Stimulated activated CD4-positive, alpha-beta T cell treated with anti-CD3 and anti-CD28 coated beads, Interleukin-1b, Interleukin-23, amount 100 ng/mL, for 1 hour (primary cell): ENCODE measurements at places on chromosomes 3 and 15.

DNA sequence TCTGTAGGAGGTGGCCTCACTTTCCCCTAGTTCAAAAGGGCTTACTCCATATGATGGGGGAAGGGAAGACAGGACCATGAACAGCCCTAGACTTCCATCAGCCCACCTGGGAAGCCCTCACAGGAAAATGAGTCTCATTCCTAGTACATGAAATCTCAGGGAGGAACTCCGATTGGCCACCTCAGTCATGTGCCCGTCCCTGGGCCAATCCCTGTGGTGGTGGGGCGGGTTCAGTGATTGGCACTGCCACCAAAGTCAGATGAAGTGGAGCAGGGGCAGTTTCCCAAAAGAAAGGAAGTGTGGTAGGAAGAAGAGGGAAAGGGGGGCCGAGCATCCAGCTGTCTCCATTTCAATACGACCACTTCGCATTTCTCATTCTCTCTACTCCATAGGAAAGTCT, 25.9 kb upstream of the GP9 start:
- no peak for DNase-seq

GRCh38 chr3:178966299-178967176, 105.1 kb downstream of the ZMAT3 start:
- DNase-seq = no peak

GRCh38 chr3:73575519-73575918, 49.2 kb downstream of the PDZRN3 start:
- no peak for DNase-seq

DNA sequence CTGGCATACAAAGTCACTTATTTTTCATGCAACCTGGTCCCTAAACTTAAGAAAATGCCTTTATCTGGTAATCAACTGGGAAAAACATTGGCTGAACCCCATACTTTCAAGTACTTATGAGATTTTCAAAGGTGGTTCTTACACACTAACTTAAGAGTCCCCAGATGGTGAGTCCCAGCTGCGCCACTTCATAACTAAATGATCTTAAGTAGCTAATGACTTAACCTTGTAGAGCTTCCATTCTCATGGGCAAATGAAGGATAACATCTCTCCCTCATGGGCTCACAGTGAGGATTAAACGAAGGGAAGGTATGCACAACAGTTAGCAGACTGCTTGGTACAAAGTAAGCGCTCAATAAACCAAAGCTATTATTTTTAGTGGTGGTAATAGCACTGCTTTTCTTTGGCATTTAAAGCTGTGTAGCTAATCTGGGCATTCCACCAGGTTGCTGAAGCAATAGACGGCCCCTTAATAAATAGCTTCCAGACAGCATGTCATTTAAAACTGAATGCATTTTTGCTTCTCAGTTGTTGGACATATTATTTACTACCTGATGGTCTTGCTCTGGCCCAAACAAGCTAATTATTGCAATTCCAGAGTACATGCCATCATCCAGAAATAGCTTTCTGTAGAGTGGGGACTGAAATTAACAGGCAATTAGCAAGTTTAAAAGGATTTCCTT, 55.4 kb downstream of the LIPC start:
- DNase-seq = no peak

GRCh38 chr3:106617276-106617675, 748.5 kb upstream of the CBLB start:
- DNase-seq = no peak

DNA sequence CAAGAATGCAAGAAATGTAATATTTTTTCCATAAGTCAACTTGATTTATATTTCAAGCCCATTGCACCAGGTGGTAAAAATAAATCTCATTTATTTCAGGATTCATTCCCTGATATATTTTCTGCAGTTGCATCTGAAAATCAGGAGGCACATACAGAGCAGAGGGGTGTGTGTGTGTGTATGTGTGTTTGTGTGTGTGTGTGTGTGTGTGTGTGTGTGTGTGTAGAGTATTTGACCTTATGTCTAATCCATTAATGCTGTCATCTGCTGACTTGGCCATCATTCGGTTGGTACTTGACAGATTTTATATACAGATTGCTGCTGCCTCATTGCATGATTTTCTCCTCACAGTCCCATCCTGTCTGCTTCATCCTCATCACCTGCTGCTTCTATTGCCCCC, 118.5 kb downstream of the SERPINI1 start:
- no peak for DNase-seq

GRCh38 chr3:126100634-126101301, 16.8 kb upstream of the SLC41A3 start:
- DNase-seq = no peak

DNA sequence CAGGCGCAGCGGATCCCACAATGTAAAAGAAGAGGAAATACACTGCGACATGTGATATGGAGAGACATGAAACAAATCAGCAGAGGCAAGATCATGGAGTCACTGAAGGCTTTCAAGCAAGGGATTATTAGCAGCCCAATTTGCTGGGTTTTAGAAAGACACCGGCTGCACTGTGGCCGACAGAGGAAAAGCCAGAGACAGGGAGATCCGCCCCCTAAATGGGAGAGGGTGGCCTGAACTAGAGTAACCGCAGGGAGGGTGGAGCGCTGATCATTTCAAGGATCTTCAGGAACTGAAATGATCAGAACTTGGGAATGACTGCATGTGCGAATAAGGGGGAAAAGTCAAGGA, 612 bp upstream of the C15orf40 start:
- DNase-seq = no peak

GRCh38 chr15:101372960-101373525, 78.0 kb upstream of the SNRPA1 start:
- no peak for DNase-seq

DNA sequence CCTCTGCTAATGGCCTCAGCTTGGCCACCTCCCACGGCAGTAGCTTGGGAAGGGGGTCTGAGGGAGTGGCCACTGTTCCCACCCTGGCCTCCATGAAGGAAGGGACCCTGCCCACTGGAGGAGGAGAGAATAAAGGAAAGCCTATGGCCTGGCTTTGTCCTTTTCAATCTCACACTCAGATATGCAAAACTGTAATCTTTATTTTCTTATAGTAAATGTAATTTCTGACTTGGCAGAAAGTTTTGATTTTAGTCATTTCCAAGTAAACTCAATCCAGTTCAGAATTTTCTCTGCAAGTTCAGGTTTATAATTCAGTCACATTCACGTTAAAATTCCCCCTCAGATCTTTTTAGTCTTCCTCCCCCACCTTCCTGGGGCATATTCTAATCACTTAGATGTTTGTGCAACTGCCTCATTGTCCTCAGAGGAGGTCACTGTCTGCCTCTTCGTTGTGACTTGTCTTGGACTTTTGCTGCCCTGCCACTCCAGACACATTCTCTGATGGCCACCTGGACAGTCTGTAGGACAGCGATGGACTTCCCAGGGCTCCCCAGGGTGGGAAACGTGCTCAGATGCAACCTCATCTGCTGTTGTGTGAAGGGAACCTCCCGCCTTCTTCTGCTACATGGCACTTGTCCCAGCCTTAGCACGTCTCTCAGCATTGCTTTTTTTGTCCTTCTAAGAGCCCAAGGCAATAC, 222.8 kb upstream of the TBL1XR1 start:
- DNase-seq = no peak

- no peak for DNase-seq
Measured at GRCh38 chr3:194301730-194302129, 49.4 kb downstream of the CPN2 start.

- no peak for DNase-seq
Measured at GRCh38 chr15:60721707-60722106, 242.8 kb upstream of the ICE2 start.

- DNase-seq = no peak
Measured at GRCh38 chr3:487614-488013, 291.1 kb downstream of the CHL1 start.

- DNase-seq = no peak
Measured at GRCh38 chr15:98439523-98439942, 208.8 kb upstream of the IGF1R start.

- no peak for DNase-seq
Measured at GRCh38 chr3:143578810-143579435, 269.3 kb downstream of the SLC9A9 start.

GRCh38 chr3:69838696-69839515, 99.6 kb downstream of the MITF start:
- no peak for DNase-seq

- peak; percentile 12 for DNase-seq
Measured at GRCh38 chr15:42056934-42057798, 36.3 kb upstream of the PLA2G4E start.

GRCh38 chr3:185561374-185561943, 9.1 kb upstream of the LIPH start:
- no peak for DNase-seq

DNA sequence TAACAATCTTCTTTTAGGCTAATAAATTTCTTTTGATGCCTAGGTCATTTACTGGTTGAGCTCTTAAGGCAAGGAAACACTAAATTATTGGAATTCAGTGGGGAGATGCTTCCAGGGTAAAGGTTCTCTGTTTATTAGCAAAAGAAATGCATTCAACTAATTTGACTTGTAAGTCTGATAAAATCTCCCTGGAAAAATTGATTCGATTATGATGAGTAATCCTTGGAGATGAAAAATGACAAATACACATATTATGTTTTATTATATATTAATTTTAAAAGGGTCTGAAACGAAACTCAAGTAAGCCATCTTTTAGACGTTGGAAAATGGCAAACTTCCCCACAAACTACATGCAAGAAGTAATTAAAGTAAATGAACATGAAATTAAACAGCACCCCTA, 328.0 kb downstream of the FOXP1 start:
- no peak for DNase-seq

- DNase-seq = no peak
Measured at GRCh38 chr15:82139823-82140268, 94.0 kb upstream of the MEX3B start.

DNA sequence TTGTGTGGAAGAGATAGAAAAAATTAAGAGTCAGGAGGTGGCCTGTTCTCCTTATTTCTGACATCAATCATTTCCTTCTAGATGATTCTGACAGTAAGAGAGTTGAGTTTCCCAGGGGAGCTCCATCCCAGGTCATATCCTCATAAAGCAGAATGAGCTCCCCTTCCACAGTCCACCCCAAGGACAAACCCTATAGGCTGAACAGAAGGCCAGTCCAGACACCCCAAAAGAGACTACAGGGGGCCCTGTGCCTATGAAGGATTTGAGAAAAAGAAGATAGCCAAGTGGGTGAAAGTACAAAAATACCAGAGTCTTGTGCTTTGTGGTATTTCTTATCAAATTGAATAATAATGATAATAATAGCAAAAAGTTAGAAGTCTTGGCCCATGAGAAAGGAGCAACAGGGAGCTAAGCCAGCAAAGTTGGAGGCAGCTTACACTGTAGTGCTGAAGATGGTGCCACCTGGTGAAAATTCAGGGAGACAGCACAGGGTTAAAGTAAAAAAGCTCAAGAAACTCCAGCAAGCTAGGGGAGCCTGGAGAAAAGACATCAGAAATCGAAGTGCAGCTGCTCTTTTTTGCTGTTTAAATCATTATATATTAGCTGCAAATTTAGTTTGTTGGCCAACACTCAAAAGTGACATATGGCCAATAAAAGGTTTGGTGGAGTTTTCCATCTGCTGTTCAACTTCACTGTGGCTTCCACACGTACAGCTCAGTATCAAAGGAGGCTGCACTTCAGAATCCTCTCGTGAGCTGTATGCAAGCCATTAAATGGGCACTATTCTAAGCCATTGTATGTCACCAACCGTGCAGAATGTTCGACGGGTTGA, 35.8 kb upstream of the SLC24A5 start:
- no peak for DNase-seq

DNA sequence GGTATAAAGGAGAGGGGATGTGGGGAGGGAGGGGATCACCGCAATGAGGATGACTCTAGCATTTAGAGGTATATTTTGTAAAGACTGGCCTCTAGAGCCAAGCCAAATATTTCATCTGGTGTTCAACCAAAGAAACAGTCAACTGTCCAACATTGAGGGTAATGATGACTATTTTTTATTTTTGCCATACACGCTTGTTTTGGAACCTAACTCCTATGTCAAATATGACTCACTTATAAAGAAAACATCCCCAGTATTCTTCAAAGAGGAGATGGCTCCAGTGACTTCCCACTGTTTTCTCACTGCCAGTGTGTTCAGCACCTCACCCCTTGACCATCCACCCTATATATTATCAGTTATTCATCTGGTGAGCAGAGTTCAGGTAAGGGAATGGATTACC, 77.3 kb downstream of the WNT5A start:
- no peak for DNase-seq

DNA sequence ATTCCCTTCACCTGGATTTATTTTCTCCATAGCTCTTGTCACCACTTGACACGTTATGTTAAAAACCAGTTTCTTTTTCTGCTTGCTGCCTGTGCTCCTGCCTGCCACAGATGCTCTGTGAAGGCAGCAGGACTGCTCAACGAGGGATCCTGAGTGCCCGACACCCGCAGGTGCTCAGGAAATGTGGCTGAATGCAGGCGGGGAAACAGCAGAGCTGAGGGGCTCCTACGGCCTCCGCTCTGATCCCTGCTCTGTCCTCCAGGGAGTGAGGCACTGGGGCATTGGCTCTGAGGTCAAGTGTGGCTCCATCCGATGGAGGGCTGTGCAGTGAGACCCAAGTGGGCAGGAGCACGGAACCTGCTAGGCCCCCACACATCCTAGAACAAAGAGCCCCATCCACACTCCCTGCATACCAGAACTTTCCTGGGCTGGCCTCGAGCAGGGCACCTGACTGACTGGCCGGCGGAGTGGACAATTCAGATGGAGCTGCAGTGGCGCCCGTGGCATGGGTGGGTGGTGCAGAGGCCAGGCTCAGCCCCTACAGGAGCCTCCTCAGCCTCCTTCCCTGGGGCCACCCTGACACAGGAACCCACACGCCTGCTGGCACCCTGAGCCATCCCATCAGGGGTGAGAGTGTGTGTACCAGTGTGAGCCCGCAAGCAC, 27.9 kb downstream of the IQSEC1 start:
- no peak for DNase-seq

DNA sequence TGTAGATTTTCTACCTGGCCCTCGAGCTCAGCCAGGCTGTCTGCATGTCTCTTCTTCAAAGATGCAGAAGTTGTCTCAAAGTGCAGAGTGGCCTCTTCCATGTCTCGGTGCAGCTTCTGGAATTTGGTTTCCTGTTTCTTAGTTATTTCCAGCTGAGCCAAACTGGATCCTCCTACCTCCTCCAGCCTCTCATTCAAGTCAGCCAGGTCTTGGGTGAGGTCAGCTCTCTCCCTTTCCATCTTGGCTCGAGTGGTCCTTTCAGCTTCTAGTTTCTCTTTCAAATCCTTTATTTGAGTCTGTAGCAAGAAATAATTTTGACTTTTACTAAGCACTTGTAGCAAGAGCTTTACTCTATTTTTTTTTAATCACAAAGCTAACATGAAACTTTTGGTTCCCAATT, 81.8 kb downstream of the MYH15 start:
- no peak for DNase-seq
